ENCODE measurements at places on chromosomes 3 and 15.

DNA sequence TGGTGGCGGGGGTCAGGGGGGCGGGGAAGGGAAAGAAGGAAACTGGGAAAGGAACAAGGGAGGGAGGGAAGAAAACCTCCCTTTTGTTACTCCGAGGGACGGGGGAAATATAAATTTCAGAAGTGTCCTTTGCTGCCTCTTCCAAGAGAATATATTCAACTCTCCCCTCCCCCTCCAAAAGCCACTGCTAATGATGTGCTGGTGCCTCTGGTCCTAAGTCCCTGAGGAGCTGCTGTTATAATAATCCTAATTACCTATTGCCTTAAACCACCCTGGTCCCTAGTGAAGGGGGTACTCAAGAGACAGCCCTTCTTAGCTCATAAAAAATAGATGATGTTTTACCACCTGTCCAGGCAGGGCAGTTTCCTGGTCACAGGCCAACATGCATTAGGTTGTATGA, 118.3 kb upstream of the TRIM42 start:
- no peak for DNase-seq

DNA sequence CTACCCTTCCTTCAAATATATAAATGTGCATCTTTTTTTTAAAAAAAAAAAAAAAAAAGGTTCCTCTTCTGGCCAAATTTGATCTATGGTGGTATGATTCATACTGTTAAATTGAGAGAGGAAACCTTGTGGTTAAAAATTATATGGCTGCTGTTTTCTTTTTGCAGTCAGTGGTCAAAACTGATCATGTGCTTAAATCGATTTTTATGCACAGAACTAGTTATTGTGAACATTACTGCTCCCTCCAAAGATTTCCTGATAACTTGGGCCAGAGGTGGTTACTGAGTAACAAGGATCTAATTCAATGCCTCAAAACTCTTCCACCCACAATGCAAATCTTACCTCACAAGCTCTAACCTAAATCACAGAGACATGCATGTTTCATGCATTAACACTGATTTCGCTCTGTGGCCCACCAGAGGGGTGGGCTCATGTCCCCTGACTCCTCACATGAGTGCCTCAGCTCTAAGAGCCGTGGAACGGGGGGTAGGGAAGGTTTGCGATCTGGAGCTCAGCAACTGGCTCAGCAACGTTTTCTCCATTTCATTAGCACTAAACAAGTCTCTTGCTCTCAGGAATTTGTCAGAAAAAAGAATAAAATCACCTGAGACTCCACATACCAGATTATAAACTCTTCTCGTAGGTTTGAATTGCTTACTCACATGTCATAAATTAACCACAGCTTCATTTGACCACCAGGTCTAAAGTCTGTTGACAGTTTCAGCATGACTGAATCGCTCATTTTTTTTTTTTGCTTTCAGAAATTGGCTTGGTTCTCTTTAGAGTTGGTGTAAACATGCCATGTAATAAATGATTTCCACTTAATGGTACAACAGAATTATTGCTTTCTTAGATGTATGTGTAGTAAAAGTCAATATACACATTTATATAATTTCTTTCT, 280.4 kb downstream of the CD47 start:
- peak; percentile 49 for DNase-seq

DNA sequence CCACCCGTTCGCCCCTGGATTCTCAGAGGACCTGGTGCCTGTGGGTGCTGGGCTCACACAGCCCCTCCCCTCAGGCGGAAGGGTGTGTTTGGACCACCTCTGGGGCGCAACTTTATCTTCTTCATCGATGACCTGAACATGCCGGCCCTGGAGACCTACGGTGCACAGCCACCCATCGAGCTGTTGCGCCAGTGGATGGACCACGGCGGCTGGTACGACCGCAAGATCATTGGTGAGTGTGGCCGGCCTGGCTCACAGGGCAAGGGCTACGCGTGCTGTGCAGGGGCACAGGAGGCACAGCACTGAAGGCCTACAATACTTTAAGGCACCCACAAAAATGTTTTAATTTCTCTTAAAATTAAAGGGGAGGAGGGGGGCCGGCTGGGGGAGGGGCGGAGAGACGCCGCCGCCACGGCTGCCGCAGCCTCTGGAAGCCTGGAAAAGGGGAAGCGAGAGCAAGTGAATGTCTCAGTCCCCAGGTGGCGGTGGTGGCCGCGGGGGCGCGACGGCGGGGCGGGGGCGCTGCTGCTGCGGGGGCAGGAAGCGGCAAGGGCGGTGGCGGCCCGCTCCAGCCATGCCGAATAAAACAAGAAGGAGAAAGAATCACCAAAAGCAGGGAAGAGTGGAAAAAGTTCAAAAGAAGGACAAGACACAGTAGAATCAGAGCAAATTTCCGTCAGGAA, 56.8 kb downstream of the DNAH1 start:
- DNase-seq = no peak

DNA sequence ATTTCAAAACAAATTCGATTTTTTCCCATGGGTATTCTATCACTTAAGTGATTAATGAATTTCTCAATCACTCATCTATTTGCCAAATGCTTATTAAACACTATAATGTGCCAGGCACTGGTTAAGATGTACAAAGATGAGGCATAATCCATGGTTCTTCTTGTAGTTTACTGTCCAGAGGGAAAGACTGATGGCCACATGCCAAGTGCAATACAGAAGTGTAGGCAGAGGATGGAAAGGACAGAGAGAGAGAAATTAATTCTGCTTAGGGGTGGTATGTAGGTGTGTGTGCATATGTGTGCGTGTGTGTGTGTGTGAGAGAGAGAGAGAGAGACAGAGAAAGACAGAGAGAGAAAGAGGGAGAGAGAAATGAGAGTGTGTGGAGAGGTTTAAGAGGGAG, 120.8 kb upstream of the CCNL1 start:
- no peak for DNase-seq

GRCh38 chr3:120203016-120203415, 82.0 kb downstream of the GPR156 start:
- DNase-seq = no peak

GRCh38 chr3:65303431-65303830, 615.6 kb upstream of the ADAMTS9 start:
- DNase-seq = no peak

- DNase-seq = no peak
Measured at GRCh38 chr3:124459678-124460077, 270.6 kb upstream of the UMPS start.

GRCh38 chr3:88231207-88231606, 81.4 kb downstream of the C3orf38 start:
- no peak for DNase-seq

DNA sequence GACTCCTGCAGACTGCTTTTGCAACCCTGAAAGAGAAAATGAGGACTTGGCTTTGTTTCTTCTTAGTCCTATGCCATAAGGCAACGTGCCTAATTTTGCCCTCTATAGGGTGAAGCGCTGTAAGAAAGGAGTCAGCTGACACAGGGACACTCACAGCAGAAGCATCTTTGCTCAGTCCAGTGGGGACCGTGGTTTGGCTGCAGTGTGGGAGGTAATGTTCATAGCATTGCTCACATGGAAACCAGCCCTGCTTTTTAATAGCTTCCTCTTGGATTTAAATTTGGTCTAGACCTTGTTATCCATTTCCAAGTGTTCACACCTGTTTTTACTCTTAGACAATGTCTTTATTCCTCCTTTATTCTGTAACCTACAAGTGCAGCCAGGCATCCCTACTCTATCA, 1032.1 kb downstream of the NTRK3 start:
- DNase-seq = no peak

DNA sequence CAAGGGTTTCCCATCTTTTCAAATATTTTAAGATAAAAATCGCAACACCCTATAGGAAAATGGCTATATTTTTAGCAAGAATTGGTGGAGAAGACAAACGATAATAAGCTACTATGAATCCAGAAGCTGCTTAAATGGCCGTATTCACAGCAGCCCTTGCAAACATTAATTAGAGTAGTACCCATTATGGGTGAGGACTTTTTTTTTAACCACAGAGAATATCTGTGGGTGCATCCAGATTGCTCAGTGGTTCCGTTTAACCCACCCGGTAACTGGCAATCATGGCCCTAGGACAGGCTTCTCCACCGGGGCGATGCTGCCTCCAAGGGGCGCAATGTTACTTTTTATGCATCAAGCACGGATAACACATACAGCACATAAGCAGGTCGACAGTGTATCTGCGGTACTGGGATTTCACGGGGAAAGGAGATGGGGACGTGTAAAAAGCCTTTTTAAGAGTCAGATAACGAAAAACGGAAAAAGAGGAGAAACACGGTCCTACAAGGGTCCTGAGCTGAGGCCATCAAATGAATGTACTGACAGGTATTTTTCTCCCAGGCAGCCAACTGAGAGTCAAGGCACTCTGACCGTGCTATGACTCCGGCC, 968 bp upstream of the TMEM266 start:
- DNase-seq = peak; percentile 41

DNA sequence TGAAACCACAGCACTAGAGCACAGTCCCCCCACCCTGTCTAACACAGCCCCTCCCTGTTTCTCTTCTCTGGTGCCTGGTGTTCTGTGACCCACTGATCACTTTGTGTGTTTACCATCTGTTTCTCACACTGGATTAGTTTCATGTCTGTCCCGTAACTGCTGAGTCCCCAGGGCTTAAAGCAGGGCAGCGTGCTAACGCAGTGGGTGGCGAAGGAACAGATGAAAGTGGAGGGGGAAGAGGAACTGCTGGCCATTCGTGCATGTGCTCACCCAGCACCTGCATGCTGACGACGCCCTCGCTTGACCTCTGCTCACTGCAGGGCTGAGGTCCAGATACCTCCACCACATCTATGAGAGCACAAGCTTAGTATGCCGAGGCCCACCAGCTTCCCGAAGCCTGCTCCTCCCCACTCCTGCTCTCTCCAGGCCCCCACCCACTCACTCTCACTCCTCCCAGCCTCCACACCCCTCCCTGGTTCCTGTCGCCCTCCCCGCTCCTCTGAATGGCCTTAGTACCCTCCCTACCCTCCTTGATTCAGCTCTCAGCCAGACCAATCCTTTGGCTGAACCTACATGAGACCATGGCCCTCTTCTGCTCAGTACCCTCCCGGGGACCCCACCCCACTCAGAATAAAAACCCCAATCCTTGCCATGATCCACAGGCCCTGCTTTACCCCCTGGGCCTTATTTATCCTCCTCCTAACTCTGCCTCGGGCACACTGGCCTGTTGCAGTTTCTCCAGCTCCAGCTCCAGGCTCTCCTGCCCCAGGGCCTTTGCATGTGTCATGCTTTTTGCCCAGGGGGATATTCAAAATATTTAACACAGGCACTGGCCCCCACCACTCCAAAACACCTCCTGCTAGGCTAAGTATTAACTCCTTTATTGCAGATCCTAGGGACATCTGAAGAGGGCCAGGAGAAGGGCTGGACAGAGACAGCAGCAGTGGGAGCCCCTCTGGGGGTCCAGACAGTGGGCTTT, 15.1 kb upstream of the IQSEC1 start:
- DNase-seq = no peak

DNA sequence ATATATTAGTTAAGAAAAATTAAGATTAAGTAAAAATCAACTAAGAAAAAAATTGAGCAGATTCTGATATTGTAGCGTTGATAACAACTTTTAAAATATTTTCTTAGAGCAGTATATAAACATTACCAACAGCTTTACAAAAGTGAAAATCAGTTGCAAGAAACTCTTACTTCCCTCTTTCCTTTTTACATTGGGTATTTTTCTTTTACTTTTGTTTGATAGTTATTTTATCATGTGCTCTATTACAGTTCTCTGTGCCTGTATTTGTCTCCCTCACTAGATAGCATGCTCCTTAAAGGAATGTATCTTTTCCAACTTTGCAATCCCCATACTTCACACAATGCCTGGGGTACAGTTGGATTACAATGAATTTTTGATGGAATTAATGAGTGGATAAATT, 87.5 kb upstream of the P3H2 start:
- no peak for DNase-seq

GRCh38 chr15:85838655-85839054, 43.9 kb upstream of the KLHL25 start:
- no peak for DNase-seq

DNA sequence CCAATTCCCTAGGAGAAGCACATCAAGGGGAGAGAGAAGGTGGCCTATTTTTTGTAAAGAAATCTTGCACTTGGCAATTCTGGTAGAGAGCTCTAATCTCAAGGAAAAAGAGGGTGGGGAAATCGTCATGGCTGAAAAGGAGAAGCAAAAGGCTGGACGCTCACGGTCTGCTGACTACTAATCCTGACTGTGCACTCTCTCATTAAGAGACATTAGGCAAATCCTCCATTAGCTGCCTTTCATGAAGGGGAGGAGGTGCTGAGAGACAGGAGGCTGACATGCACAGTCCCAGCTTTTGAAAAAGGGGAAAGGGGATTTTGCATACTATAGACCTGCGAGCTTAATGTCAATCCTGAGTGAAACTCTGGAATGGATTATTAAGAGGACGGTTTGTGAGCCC, 170.0 kb downstream of the NR2F2 start:
- DNase-seq = no peak

DNA sequence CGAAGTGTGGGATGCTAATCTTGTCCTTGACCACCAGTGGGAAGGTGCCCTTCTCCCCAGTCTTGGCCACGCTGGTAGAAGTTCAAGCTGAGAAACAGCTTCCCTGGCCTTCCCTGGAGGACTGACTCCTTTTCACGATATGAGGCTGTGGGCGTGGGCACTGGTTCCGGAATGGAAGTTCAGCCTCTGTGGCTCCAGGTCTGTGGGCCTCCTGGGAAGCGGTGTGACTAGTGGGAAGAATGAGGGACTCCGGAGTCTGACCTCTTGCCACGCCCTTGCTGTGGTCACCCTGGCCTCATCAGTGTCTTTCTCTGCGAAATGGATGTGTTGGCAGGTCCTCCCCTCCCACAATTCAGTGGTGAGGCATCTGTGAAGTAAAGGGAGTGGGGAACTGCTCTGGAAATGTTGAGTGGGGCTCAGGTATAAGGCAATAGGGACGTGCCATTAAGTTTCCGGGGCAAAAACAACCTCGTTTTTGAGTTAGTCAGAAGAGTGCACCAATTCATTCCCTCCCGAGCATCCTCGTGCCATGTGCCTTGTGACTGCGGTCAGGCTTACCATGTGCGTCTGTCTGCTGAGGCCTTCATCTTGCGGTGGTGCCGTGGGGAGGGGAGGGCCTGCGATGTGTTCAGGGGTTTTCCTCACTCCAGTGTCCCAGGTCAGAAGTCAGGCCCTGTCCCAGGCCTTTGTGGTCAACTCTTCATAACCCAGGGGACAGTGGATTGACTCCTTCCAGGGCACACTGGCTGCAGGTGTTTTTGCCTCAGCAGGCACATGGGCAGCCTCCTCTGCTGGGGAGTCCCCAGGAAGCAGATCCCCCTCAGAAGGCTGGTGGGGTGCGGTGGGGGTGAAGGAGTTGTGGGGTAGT, 11.8 kb upstream of the SEC13 start:
- DNase-seq = no peak

GRCh38 chr15:79370716-79371115, 59.8 kb downstream of the TMED3 start:
- no peak for DNase-seq

- DNase-seq = no peak
Measured at GRCh38 chr3:26061947-26062346, 272.1 kb downstream of the OXSM start.

GRCh38 chr15:73983773-73984172, 8.3 kb downstream of the STOML1 start:
- DNase-seq = no peak
